ENCODE measurements at places on chromosomes 7 and 10.

DNA sequence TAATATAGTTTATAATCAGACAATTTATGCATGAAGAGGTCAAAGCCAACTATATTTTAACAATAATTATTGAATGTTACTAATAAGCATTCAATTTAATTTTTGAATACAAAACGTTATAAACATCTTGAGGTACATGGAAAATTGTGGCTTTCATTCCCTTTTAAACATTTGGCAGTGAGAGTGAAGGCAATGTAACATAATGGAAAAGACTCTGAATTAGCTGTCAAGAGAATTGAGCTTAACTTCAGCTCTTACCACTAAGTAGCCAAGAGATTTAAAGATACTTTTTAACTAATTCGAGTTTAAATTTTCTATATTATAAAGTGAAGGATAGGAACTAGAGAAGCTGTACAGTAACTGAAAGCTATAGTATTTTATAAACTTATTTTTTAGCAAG lies 98.6 kb downstream of the SEMA3A start:
- DNase-seq = no peak

- DNase-seq = no peak
Observed at GRCh38 chr10:97736403-97736901, 476 bp upstream of the ZFYVE27 start.

DNA sequence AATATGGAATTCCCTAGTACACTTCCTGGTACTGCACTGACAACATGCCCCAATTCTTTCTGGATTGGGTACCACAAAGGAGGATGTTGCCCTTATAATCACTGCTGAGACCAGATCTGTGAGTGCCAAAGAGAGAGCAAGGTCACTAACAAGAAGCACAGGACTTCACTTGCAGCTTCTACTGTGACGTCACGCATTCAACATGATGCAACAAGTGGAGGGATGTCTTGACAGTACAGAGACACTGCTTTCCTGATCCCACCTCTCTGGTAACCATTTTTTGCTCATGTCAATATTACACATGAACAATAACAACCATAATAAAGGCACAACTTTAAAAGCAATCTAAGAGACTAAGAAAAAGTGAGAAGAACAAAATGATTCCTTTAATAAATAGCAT lies 414.1 kb upstream of the LRRN3 start:
- DNase-seq = no peak

DNA sequence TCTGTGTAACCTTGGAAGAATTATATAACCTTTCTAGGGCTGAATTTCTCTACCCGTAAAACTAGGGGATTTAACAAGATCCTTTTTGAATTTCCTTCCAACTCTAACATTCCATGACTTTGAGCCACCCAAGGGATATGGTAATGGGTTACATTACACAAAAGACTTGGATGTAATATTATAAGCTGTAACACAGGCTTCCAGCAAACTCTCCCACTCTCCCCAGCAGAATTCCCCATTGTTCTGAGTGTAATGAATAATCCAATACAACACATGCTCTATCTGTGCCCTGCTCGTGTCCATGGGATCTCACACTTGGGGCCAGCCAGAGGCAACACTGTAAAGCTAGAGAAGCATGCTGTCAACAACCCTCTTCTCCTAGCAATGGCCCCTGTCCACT lies 790.6 kb upstream of the AUTS2 start:
- DNase-seq = no peak

DNA sequence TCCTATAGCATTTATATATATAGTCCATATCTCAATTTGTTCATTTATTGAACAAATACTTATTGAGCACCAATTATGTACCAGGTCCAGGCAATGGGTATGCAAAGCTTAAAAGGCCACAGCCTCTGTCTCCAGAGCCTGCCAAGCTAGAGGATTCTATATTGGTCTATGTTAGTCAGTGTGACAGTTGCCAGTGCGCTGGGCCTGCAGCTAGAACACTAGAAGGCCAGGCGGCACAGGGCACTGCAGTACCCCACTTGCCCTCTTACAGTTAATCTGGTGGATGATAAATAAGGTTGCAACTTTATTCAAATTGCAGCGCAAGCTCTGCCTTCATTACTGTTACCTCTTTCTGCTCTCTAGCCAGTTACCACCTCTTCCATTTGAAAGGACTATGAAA lies 68.8 kb downstream of the PPP1R3C start:
- DNase-seq = no peak

DNA sequence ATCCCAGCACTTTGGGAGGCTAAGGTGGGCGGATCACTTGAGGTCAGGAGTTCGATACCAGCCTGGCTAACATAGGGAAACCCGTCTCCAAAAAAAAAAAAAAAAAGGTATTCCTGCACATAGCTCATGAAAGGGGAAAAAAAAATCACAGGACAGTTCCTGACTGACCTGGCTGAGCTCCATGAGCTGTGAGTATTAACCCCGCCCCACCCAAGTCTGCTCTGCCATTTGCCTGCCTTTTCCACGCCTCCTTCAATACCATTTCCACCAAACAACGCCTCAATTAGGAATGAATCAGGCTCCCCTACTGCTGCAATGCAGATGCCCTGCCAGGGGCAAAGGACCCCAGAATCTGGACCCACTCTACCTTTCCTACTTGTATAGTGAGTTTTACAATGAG lies 55.0 kb downstream of the PDIA4 start:
- no peak for DNase-seq

GRCh38 chr7:7254908-7255307 lies 72.6 kb downstream of the C1GALT1 start:
- no peak for DNase-seq

DNA sequence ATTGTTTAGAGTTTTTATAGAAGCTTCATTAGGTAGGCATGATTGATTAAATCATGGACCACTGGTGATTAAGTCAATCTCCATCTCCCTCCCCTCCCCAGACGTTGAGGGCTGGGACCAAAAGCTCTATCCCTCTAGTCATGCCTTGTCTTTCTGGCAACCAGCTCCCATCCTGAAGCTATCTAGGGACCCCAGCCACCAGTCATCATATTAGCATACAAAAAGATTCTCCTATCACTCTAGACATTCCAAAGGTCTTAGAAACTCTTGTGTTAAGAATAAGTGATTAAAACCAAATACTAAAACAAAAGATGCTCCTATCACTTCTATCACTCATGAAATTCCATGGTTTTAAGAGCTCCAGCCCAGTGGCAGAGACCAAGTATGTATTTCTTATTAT lies 178.2 kb downstream of the RAPGEF5 start:
- DNase-seq = no peak

- DNase-seq = no peak
Observed at GRCh38 chr7:8908889-8909288, 475.5 kb downstream of the NXPH1 start.

- no peak for DNase-seq
Observed at GRCh38 chr10:73232887-73233286, 14.2 kb downstream of the DNAJC9 start.

- peak; percentile 73 for DNase-seq
Observed at GRCh38 chr10:71868192-71868697, 17.2 kb upstream of the PSAP start.

- DNase-seq = no peak
Observed at GRCh38 chr10:104088239-104088638, 2.6 kb upstream of the COL17A1 start.

- no peak for DNase-seq
Observed at GRCh38 chr10:45006276-45007030, 5.7 kb downstream of the ZNF22 start.

GRCh38 chr10:43377424-43377883 lies 6.0 kb downstream of the FXYD4 start:
- no peak for DNase-seq

- peak; percentile 24 for DNase-seq
Observed at GRCh38 chr7:70566671-70567070, 565.3 kb upstream of the GALNT17 start.

DNA sequence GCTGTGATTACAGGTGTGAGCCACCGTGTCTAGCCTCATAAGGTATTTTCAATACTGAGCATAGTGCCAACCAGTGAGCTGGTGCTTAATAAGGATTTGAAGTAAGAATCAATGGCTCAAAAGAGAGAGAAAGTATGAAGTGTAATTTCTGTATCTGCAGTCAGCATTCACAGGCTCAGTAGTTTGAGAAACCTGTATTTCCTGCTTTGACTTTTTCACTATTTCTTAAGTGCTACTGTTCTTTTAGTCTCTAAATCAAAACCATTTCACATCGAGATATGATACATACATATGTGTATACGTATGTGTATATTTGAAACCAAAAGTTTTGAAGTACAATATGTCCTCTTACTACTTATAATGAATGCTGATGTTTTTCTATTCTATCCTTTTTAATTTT lies 189.9 kb downstream of the PPP1R9A start:
- DNase-seq = no peak

- DNase-seq = no peak
Observed at GRCh38 chr7:135077642-135078041, 70.2 kb upstream of the TMEM140 start.

DNA sequence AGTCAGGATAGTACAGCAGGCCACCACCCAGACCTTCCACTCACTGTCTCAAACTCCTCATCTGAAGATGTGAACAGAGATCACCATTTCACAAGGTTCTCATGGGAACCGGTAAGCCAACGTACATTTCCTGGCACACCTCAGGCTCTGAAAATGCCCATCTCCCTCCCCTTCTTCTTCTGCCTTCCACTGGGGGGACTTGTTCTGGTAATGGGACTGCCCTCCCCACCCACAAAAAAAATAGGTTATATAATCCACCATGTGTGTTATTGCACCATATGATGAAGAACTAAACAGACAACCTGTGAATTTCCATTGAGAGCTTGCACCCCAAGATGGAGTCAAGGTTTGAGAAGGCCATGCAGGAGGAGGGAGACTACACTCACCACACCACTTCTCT lies 42.1 kb upstream of the IKZF1 start:
- no peak for DNase-seq

DNA sequence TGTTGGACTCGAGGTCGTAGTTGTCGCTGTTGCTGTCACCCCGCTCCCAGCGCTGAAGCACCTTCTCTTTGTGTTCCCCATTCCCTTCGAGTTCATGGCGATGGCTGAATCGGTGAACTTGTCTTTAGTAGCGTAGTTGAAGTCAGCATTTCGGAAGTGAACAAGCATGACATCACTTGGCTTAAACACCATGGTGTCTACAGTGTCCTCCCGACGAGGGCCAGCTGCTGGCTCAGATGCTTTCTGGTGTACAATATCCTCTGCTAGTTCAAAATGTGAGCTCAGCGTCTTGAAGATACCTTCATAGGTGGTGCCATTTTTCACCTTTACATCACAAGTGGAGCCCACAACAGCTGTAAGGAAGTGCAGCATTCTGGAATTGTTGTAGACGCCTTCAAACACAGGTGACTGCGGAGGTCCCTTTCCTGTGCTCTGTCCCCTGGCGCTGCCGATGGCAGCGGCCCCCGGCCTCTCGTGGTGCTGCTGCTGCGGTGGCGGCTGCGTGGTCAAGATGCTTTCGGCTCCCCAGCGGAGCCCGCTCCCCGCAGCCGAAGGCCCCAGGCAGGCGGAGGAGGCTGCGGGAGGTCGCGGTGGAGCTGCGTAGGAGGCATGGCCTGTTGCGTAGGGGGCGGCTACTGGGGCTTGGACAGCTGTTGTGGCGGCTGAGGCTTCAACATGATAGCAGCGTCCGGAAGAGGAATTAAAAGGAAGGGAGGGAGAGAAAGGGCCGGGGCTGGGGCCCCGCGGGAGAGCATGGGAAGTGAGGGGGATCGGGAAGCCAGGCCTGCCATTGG lies 59.3 kb downstream of the ANKMY2 start:
- no peak for DNase-seq

DNA sequence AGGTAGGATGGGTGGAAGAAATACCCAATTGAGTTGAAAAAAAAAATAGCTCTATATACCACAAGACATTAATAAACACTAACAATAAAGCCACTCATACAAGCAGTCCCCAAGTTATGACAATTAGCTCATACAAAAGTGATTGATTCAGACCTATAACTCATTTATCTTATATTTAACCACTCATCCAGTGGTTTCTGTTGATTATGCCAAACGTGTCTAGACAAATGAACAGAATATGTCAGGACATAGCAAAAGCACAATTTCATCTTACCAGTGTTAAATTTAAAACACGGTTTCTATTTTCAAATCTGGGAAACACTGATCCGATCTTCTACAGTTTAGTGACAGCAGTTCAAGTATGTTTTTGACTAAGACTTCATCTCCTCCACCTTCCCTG lies 17.0 kb downstream of the ABI1 start:
- DNase-seq = no peak
